ENCODE measurements at places on chromosomes 1 and 21.

GRCh38 chr21:8994640-8995511 lies 1526.5 kb upstream of the TPTE start:
- no peak for DNase-seq

- peak; percentile 51 for DNase-seq
These were observed 74.1 kb upstream of the IRF2BP2 start for GRCh38 chr1:234683861-234684632.

DNA sequence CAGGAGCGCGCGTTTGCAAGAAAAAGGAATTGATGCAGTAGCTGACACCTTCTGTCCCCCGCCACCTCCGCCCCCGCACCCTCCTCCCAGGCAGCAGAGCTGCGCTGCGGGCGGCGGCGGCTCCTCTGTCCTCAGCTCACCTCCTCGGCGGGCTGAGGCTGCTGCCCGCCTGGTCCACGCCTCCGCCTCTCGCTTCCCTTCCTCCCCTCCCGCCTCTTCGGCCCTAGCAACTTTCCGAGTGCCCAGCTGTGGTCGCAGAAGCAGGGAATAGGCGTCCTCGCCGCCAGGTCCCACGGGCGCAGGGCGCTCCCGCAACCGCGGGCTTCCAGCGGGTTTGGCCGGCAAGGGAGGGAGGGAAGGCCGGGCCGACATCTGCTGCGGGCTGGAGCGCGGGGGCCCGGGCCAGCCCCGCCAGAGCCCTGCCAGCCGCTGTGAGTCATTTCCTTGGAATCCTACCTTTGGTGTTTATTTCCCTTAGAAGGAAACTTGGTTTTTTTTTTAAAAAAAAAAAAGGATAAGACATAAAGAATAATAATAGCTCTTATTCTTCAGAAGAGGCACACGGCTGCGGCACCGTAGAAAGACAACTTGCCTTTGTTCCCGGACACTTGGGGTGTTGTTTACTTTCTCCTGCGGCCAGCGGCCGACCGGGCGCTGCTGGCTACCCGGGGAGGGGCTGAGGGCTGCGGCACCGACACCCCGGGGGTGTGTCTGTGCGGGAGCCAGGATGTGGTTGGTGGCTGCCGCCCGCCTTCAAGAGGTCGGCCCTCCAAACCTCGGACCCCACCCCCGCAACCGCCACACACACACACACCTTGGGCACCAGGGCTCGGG lies 1.1 kb downstream of the SERTAD4 start:
- peak; percentile 7 for DNase-seq

DNA sequence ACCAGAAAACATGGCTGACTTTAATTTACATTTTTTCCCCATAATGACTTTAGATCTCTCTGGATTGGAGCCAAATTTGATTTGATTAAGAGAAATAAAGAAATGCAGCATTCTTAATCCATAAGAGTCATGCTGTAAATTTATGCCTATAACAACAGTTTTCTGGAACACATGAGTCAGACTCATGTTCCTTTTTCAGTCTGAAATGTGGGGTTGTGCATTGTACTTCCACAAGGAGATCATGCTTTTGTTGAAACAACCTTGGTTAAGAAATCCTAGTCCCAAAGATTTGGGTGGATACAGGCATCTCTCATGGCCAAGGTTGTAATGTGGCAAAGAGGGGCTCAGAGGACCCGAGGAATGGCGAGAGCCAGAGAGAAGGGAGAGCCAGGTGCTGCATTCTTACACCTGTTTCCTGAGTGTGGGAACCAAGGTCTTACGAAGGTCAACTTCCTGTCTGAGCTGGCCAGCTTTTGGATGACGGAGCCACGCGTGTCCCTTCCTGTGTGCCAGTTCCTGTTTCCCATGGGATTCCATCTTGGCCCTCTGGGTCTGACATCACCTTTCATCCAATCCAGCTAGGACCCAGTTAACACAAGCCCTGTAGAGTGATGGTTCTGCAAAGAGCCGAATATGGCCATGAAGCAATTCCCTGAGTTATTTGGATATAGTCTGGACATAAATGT lies 23.1 kb downstream of the CLDN14 start:
- DNase-seq: no peak

DNA sequence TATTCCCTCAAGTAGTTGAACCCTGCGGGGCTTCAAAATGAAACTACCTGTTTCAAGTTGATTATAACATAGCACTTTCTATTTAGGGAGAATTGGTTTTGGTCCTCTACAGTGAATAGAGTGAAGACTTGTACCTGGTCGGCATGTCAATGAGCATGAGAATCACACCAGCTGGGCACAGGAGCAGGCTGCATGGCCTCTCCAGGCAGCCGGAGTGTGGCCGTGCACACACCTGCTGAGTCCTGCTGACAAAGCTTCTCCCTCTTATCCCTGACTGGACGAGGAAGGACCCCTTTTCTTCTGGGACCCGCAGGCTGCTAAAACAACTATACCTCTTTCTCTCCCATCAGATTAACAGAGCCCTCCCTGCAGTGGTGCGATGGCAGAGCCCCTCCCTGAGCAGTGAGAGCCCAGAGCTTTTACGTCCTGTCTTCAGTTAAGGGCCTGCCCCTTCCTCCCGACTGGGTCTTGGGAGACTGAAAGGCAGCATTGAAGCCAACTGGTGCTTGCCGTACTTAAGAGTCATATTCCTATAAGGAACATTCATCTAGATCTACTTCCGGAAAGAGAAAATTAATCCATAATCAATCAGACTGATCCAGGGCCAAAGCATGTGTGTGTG lies 124.9 kb downstream of the CAPN8 start:
- DNase-seq: no peak

GRCh38 chr1:60055336-60055735 lies 18.2 kb downstream of the C1orf87 start:
- no peak for DNase-seq

GRCh38 chr21:19256934-19257660 lies 853.5 kb upstream of the TMPRSS15 start:
- DNase-seq: no peak

- no peak for DNase-seq
These were observed 51.9 kb downstream of the NR5A2 start for GRCh38 chr1:200079232-200079940.

GRCh38 chr1:35085421-35085820 lies 6.2 kb downstream of the ZMYM1 start:
- no peak for DNase-seq

DNA sequence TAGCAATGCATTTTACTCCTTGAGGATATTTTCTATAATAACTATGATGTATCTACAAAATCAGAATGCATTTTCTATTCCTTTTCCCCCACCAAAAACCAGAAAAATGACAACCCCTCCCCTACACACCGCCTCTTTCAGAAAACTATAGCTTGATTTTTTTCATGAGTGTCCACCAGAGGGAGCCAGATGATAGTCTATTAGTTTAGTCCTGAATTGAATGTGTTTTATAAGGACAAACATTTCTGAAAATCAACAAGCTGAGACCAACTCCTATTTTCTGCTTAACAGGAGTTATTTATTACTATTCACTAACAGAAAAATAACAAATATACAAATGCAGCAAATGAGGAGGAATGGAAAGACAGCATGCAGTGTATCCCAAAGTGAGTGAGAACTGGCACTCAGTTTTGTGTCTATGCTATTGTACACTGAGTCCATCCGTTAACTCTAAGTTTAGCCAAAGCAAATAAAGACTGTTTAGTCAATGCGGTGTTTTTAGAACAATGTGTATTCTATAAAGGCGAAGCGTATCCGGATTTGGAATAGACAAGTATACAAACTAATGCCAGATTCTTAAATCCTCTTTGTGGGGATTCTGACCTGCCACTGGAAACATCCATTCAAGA lies 182.6 kb downstream of the VAV3 start:
- peak; percentile 39 for DNase-seq

DNA sequence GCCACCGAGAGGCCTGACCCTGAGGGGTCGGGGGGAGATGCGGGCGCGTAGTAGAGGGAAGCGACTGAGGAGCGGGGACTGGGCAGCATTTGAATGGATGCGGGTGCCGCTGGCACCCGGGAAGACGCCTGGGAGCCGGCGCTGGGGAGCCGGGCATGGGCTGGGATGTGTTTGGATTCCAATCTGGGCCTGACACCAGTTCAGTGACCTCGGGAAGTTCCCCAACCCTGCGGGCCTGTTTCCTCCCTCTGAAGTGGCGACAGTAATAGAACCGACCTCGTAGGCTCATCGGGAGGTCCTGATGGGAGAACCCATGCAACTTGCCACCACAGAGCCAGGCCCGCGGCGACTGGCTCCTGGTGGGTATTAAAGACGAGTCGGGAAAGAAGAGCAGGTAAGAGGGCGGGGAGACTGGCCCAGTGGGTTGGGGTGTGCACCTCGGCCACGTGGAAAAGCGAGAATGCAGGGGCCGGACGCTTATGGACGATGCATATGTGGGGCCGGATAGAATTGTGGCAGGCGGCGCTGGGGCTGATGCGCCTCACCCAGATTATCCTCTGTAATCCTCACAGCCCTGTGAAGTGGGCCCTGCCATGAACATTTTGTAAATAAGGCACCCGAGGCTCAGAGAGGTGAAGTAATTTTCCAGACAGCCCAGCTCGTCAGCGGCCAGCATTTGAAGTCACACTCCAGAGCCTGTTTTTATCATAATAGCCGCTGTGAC lies 105.8 kb downstream of the SLC16A1 start:
- no peak for DNase-seq

- DNase-seq: no peak
These were observed 129.2 kb downstream of the NUF2 start for GRCh38 chr1:163450986-163451385.

GRCh38 chr1:232386721-232387510 lies 243.0 kb downstream of the SIPA1L2 start:
- DNase-seq: no peak

- no peak for DNase-seq
These were observed 39.7 kb upstream of the MAP10 start for GRCh38 chr1:232765542-232765941.

DNA sequence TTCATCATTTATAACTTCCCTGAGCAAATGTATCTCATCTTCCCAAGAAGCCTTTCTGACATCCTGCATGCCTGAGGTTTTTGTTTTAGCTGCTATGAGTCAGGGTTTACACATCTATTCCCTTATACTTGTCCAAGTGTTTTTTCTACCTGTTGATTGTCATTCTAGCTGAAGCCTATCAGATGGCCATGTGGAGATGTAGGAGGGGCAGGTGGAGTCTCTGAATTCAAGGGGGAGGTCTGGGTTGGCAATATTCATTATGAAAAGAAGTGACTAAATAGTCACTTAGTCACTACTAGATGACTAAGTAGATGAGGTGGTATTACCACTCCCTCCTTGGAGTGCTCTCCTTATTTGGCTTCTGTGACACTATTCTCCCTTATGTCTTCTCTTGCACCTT lies 52.4 kb downstream of the XCL1 start:
- no peak for DNase-seq

- no peak for DNase-seq
These were observed 126.8 kb downstream of the PIK3R3 start for GRCh38 chr1:46005594-46005993.

DNA sequence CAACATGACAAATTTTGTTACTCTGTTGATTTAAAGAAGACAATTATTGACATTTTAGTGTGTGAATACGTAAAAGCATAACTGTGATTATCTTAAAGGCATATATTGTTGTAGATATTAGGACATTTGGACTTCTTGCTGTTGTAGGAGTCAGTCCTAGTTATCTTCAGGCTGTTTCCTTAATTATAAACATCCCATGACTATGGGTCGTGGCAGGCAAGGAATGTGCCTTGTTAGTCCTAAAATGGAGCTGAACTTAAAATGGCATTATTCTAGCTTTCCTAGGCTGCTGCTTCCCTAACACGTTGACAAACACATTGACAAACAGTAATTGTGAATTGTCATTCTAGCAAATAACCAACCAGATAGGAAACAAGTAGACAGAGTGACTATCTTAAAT lies 4.4 kb upstream of the MPZL1 start:
- no peak for DNase-seq

DNA sequence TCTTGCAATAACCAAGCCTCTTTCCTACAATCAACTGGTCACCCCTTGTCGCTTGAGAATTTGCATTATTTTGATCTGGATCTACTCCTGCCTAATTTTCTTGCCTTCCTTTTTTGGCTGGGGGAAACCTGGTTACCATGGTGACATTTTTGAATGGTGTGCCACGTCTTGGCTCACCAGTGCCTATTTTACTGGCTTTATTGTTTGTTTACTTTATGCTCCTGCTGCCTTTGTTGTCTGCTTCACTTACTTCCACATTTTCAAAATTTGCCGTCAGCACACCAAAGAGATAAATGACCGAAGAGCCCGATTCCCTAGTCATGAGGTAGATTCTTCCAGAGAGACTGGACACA lies 743 bp downstream of the GPR52 start:
- DNase-seq: no peak

DNA sequence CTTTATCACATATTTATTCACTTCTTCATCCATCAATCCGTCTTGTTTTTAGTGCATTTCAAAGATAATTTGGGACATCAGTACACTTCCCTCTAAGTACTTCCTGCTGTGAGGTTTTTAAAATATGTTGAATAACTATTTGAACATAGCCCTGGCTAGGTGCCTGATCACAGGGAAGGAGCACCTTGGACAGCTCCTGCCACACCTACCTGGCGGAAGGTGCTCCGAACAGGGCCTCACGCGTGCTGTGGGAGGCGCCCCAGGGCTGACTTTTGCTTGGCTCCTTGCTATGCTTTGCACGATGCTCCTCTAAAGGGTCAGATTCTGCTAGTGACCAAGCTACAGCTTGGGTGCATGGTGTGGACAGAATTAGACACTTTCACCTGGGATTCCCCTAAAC lies 4.9 kb upstream of the ATXN7L2 start:
- DNase-seq: peak; percentile 56

- no peak for DNase-seq
These were observed 4.5 kb upstream of the FNBP1L start for GRCh38 chr1:93443454-93443853.

GRCh38 chr1:78543941-78544643 lies 53.3 kb downstream of the PTGFR start:
- DNase-seq: no peak

- DNase-seq: no peak
These were observed 93.7 kb upstream of the ETS2 start for GRCh38 chr21:38712071-38712470.

GRCh38 chr1:29798699-29799566 lies 562.6 kb downstream of the PTPRU start:
- no peak for DNase-seq

DNA sequence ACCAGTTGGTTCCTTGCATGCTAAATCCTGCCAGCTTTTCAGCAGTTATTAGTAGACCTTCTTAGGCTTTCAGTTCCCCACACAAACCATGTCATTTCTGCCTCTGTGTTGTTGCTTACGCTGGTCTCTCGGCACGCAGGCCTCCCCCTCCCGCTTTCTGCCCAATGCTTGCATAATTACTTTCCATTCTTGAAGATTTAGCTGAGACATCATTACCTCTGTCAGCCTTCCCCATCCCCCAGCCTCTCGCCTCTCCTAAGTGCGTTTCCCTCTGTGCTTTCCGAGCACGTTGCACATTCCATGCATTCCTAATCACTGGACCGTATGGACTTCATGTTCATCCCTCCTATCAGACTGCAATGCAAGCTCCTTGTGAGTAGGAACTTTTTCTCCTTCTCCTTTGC lies 26.8 kb downstream of the TSHB start:
- DNase-seq: peak; percentile 11

- no peak for DNase-seq
These were observed 2.7 kb downstream of the PDE9A start for GRCh38 chr21:42655796-42656770.

- no peak for DNase-seq
These were observed 26.8 kb downstream of the PPP2R5A start for GRCh38 chr1:212311836-212312497.

- DNase-seq: no peak
These were observed 28.5 kb downstream of the WNT4 start for GRCh38 chr1:22114083-22115012.

All from CD4-positive, alpha-beta T cell treated with Interferon alpha-2 for 1 hour (primary cell).